ENCODE measurements at places on chromosomes 11 and 22.

DNA sequence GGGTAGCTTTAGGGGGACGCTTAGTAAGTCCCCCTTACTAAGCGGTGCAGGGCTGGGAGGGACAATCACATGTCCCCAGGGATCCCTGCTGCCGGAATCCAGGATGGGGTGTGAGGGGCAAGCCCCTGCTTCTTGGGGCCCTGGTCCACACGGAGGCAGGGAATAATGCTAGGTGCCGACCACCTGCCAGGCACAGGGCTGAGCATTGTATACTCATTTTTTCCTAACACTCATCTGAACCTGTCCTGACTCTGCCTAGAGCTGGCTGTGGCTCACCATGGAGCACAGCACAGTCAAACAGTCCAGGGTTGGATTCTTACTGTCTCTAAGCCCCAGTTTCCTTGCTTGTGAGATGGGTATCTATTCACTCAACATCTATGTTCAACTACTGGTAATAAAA lies 1.4 kb upstream of the LTBP3 start:
- DNase-seq, result no peak

DNA sequence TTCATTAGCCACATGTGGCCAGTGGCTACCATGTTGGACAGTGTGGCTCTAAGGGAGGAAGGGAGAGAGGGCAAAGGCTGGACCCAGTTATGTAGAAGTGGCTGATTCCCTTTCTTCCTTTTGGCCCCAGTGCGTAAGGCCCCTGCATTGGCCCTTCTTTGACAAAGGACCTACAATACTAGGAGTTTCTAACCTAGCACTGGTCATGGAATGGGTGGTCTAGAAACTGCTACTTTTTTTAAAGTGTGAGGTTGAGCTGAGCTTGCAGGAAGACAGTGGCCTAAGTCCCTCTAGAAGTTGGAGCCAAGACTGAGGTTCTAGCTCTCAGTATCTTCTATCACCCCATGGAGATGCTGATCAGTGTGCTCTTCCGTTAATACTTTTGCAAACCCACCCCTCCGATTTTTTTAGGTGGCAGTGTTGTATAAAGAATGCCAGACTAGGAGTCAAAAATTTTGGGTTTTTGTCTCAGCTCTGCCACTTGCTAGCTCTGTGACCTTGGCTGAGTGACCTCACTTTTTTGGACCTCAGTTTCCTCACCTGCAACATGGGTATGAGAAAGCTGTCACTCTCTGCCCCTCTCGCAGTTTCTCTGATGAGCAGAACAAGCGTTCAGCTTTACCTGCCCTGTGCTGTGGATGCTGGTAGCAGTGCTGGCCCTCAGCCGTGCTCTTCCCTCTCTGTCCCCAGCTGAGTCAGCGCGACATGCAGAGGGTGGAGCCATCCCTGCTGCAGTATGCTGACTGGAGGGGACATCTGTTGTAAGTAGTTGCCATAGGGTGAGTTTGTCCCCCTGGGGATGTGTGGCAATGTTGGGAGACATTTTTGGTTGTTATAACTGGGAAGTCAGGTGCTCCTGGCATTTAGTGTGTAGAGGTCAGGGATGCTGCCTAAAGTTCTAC lies 6.9 kb downstream of the ACCS start:
- DNase-seq, result no peak

DNA sequence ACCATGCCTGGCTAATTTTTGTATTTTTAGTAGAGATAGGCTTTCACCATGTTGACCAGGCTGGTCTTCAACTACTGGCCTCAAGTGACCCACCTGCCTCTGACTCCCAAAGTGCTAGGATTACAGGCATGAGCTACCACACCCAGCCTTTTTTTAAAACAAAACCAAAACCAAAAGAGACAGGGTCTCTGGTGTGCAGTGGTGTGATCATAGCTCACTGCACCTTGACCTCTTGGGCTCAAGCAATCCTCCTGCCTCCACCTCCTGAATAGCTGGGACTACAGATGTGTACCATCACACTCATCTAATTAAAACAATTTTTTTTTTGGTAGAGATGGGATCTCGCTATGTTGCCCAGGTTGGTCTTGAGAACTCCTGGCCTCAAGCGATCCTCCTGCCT lies 77.7 kb downstream of the PTPRJ start:
- DNase-seq, result no peak

DNA sequence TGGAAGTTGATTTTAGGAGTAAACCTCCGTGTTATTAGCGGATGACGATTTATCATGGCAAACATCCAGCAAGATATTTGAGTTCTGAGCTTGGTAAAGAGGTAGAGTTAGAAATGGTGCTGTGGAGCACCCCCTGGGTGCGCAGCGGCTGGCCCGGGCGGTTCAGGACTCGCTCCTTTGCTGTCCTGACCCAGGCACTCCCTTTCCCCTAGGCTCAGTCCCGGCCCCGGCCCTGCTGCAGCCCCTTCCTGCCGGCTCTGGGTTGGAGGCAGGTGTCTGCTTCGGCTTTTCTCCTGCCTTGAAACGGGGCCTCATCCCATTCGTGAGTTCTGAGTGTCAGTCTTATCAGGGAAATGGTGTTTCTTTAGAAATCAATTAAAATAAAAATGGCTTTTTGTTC lies 33.4 kb downstream of the AP2A2 start:
- no peak for DNase-seq

DNA sequence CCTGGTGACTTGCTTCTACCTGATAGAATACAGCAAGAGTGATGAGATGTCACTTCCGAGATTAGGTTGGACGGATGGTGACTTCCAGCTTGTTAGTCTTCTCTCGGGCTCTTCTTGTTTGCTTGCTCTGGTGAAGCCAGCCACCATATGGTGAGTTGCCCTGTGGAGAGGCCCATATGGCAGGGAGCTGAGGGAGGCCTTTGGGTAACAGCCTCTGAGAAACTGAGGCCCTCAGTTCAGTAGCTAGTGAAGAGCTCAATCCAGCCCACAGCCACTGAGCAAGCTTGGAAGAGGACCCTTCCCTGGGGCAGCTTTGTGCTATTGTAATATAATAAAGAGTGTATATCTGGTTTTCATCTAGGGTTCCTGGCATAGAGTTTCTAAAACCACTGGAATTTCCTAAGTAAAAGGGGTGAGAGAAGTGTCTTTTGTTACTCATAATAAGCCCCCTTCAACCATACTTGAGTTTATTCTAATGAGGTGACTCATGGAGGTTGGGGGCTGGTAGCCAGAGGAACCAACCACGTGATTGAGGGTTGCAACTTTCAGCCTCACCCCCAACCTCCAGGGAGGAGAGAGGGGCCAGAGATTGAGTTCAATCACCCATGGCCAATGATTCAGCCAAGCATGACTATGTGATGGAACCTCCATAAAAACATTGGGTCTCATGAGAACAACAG lies 8.0 kb upstream of the TPCN2 start:
- DNase-seq, result no peak

- DNase-seq, result no peak
These were observed 608.7 kb downstream of the SOX6 start for GRCh38 chr11:15747671-15748070.

GRCh38 chr11:61926235-61926634 lies 8.9 kb upstream of the RAB3IL1 start:
- no peak for DNase-seq

GRCh38 chr11:23406131-23406819 lies 546.0 kb upstream of the CCDC179 start:
- DNase-seq, result no peak

GRCh38 chr11:130471731-130472433 lies 23.4 kb downstream of the ADAMTS15 start:
- no peak for DNase-seq

DNA sequence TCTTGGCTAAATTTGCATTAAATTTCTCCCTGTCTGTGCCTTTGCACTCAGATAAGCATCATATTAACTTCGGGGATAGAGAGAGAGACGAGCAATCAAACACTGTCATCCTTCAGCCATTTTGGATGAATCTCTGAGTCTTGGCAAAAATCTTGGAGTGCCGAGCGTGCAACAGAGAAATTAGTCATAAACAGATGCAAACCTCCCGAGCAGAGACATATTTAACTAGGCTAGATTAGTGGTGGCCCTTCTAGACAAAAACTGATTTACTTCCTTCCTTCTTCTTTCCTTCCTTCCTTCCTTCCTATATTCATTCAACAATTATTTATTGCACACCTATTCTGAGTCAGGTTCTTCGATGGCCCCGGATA lies 114.4 kb upstream of the BLID start:
- no peak for DNase-seq

- DNase-seq, result no peak
These were observed 5.3 kb upstream of the JAML start for GRCh38 chr11:118230088-118230487.

DNA sequence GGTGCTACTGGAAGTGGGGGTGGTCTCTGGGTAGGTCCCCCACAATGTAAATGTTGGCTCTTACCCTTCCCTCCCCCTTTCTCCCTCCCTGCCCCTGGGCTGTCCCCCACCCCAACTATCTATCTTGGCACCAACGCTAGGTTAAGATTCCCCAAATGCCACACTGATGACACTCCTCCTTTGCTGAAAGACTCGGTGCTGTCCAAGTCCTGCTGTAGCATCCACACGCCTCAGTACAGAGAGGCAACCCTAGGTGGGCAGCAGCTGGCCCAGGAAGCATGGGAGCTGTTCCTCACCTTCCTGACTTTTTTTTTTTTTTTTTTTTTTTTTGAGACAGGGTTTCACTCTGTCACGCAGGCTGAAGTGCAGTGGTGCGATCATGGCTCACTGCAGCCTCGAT lies 3.4 kb upstream of the KCTD17 start:
- no peak for DNase-seq

DNA sequence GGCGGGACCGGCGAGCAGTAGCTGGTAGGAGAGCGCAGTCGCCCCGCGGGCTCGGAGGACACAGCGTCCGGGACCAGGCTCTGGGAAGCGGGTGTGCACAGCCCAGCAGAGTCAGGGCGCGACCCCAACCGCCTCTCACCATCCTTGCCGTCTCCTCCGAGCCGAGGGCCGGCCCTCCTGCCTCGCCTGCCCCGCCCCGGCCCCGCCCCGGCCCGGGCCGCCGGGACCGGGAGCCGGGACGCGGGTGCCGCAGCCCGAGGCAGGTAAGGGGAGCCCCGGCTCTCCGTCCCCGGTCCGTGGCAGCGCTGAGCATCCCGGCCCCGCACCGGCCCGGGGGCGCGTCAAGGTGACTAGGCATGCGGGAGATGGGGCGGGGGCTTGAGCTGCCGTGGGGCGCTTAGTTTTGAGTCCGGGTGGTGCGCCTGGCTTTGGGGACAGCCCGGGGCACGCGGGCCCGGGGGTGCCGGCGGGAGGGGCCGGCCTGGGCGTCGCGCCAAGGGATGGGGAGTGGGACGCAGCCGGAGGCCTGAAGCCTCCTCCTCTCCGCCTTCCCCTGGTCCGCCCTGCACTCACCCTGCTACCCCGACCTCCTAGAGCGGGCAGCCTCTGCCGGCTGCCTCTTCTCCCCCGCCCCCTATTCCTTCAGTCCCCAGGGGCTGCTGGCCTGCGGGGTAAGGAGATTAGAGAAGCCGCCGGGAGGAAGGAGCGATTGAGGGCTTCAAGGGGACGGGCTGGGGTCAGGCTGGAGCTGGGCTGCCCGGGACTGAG lies at the start of gene ABCG4:
Gene ABCG4, plus strand, starts transcription at position 35 of the 768 bp plus-strand sequence. CDS start 914 bp downstream, outside the sequence.
- DNase-seq, result peak; percentile 41

- DNase-seq, result no peak
These were observed 19.0 kb downstream of the CHST1 start for GRCh38 chr11:45646275-45646927.

DNA sequence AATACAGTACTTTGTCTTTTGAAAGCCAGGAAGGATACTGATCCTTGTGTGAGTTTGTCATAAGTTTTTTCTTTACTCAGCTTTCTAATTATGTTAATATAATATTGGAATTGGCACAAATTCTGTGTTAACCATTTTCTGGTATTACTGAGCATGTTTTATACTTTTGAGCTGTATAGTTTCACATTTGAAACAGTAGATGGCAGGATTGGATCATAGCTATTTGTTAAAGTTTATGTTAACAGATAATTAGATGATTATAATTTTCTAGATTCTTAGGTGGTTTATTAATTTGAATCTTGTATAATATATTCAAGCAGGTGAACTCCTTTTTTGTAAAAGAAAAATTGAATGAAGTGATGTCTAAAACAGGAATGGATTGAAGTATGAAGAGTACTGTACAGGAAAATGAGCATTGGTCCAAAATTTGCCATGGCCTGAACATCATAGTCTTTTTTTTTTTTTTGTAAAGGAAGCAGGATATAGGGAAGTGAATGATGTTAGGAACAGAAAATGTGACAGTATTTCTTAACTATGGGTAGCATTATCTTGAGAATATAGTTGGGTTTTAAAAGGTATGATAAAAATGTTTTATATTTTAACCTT lies 102.0 kb downstream of the CYP2R1 start:
- no peak for DNase-seq

DNA sequence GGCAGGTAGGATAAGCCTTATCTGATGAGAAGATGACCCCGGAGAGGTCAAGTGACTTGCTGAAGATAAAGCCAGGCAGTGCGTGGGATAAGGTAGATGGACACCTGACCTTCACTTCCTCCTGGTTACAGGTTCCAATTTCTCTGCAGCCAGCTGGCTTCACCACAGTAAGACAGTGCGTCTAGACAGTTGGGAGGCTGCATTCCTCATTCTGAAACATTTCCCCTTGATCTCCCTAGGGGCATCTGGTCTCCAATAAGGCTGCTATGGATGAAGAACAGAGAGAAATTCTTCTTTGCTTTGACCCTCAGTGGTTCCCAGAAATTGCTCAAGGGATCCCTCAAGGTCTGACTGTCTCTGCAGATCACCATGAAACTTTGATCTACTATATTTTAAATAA lies 211.3 kb downstream of the MYO18B start:
- DNase-seq, result no peak

- DNase-seq, result no peak
These were observed 67.7 kb downstream of the FDX1 start for GRCh38 chr11:110497231-110497978.

- no peak for DNase-seq
These were observed 7.6 kb downstream of the XBP1 start for GRCh38 chr22:28792491-28793383.

GRCh38 chr11:80872116-80872728 lies 1431.4 kb upstream of the TENM4 start:
- DNase-seq, result no peak

- DNase-seq, result no peak
These were observed 22.4 kb downstream of the DUSP8 start for GRCh38 chr11:1549338-1550330.

DNA sequence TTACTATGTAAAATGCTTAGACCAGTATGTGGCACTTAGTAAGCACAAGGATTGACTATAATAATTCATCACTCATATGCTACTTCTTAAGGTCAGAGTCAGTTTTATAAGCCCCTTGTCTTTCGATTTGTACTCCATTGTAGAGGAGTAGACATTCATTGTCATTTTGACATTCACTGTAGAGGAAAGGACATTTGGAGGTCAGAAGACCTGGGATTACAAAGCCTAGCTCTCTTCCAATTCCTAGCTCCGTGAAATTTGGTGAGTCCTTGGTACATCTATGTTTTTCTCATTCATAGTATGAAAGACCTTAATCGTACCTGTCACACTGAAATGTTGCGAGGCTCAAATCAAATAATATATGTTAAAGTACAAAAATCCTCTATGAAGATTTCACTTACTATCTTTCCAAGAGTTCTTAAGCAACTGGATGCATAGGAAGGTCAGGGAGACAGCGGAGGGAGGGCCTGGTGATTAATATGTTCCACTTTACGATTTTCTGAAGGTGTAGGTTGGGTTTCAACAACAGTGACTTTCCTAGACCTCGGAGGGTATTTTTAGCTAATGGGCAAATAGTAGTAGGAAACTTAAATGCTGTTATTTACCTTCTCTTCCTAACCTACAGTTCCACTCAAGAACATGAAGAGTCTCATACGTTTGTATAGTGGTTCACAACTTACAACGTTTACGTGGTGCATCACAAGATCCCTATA lies 1.4 kb upstream of the EMSY start:
- no peak for DNase-seq

Measured in stimulated activated CD4-positive, alpha-beta T cell treated with anti-CD3 and anti-CD28 coated beads, Interleukin-4, amount 100 ng/mL, for 4 hours (primary cell).